ENCODE measurements at places on chromosomes 3 and 15.

GRCh38 chr3:57154470-57155309 is 10.5 kb downstream of the IL17RD start:
- no peak for DNase-seq

GRCh38 chr15:98772895-98773294 is 124.6 kb downstream of the IGF1R start:
- no peak for DNase-seq

DNA sequence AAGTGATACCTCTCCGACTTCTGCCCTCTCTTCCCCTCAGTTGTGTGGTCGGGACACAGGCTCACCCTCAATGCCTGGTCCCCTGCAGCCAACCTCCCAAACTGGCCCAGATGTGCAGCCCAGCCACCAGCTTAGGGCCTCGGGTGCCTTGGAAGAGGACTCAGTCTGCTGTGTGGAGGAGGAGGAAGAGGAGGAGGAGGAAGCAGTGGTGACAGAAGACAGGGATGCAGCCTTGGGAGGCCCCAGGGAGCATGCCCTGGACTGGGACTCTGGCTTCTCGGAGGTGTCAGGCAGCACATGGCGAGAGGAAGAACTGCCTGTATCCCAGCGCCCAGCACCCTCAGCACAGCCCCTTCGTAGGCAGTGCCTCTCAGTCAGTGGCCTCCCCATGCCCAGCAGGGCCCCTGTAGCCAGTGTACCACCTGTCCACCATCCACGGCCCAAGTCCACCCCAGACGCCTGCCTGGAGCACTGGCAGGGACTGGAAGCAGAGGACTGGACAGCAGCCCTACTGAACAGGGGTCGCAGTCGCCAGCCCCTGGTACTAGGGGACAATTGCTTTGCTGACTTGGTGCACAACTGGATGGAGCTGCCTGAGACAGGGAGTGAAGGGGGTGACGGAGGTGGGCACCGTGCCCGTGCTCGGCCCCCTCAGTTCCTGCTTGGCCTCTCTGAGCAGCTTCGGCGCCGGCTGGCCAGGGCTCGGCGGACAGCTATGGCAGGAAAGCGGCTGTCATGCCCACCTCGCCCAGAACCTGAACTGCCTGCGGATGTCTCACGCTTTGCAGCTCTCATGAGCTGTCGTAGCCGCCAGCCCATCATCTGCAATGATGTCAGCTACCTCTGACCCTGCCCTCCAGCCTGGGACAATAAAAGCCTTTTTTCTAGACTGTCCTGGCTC is 1.3 kb downstream of the INKA1 start:
- DNase-seq: no peak

DNA sequence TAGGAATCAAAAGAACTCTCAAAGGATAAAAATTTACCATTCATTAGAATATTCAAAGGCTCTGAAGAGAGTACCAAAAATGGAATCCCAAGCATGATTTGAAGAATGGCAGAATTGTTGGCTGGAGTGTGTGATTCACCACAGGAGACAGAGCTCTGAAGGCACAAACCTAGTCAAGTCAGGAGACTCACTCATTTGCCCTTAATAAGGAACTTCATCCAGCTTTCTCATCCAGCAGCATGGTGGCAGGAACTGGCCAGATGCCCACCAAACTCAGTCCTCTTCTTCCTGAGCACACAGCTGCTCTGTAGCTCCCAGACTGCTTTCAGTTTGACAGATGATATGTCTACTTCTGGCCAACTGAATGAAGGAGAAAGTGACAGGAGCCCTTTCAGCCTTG is 16.5 kb upstream of the HEG1 start:
- peak; percentile 66 for DNase-seq

DNA sequence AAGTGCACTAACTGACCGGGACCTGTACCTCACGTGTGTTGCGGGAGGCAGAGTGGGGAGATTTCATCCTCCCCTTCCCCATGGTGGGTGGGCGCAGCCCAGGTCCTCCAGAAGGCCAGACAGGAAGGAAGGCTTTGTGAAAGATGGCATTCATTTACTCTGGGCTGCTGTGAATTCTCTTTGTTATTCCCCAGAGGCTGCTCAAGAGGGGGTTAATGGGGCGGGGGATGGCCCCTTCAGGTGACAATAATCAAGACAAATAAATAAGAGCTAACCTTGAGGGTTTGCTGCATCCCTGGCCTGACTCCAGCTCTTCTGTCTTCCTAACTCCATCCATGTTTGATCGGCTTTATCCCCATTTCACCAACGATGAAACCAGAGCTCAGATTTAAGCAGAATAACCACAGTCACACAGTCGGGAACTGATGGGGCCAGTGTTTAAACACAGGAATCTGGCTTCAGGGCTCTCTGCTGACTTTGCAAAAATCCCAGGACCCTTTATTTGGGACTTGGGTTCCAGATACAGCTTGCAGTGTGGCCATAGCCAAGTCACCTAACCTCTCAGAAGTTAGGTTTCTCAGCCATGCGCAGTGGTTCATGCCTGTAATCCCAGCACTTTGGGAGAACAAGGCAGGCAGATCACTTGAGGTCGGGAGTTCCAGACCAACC is 16.5 kb downstream of the PIF1 start:
- no peak for DNase-seq

DNA sequence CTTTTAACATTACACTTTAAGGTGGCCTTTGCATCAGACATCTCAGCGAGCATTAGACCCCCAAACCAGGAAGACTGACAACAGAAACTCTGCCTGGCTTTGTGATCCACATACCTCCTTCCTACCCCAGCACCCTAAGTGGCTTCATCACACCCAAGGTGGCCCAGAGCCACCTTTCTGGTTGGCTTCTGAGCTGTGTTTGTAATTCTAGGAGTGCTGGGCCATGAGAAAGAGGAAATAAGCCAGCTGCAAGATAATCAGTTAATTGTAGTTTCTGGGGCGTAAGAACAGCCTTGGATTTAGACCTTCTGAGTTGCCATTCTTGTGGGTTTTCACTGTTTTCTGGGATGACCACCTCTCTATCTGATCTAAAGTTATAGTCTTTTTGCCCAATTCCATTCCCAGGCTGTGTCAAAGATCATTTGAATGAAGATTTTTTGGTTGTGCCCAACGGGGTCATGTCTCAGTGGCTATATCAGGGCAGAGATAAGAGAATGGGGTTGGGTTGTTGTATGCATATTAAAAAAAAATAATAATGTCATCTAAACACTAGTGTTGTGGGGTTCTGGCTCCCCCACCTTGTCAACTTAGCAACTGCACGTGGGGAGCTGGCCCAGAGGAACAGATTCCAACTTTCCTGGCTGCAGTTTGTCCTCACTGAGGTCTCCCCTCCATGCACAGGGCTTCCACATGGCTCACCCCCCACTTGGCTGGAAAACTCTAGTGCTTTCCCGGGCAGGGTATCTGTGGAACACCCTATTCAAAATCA is 234.8 kb upstream of the WNT5A start:
- DNase-seq: peak; percentile 59

DNA sequence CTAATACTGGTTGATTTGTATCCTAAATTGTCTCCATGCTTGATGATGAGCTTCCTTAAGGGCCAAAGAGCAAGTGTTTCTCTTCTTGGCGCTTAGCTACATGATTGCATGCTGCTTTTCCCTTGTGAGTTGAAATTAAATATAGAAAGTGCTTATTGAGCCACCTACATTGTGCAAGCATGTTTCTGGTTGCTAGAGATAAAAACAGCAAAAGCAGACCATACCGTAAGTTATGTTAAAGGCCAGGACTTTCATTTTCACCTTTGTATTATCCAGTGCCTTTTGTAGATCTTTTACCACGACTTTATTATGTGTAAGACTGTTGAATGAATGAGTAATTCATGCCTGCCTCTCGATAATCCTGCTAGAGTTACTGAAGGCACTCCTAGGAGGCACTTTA is 41.9 kb upstream of the CCNB2 start:
- no peak for DNase-seq

DNA sequence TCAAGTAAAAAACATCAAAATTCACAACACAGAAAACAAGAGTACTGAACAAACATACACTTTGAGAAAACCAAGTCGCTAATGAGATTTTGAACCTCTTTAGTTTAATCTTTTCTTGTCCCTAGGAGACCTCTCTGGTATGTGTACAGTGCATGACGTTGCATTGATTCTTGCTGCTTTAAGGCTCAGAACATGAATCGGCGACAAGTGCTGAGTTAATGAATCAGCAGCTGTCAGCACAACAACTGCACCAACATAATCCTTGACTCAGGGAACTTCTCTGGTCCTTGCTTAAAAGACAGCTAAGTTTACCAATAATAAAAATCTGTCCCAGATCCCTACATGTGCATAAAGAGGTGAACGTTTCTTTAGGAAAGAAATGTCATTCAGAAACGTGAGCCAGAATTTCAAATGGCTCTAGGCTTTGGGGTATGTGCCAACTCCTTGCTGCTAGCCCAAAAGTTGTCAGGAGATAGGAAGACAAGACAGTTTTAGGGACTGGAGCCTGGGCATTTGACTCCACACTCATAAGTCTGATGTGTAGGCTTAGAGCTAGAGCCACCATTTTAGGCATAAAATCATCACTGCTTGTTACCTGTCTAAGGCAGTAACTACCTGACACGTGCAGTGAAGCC is 86.9 kb downstream of the IL5RA start:
- no peak for DNase-seq

GRCh38 chr15:57751177-57751800 is 44.8 kb downstream of the POLR2M start:
- DNase-seq: peak; percentile 56

GRCh38 chr3:177538048-177538749 is 340.9 kb upstream of the TBL1XR1 start:
- peak; percentile 86 for DNase-seq

- peak; percentile 62 for DNase-seq
Measured at GRCh38 chr15:73873889-73874511, 636 bp downstream of the TBC1D21 start.

Data from iris pigment epithelial cell (primary cell).